ENCODE measurements at places on chromosomes 16 and 17. TPM values are rescaled to one million over a fixed set of nuclear protein-coding genes. Genes with fewer than 3 reads are reported as not detected.

CMTM3 gene
- total RNA-seq: 45.8 TPM

CLEC18A gene
- total RNA-seq: 2.5 TPM

DNA sequence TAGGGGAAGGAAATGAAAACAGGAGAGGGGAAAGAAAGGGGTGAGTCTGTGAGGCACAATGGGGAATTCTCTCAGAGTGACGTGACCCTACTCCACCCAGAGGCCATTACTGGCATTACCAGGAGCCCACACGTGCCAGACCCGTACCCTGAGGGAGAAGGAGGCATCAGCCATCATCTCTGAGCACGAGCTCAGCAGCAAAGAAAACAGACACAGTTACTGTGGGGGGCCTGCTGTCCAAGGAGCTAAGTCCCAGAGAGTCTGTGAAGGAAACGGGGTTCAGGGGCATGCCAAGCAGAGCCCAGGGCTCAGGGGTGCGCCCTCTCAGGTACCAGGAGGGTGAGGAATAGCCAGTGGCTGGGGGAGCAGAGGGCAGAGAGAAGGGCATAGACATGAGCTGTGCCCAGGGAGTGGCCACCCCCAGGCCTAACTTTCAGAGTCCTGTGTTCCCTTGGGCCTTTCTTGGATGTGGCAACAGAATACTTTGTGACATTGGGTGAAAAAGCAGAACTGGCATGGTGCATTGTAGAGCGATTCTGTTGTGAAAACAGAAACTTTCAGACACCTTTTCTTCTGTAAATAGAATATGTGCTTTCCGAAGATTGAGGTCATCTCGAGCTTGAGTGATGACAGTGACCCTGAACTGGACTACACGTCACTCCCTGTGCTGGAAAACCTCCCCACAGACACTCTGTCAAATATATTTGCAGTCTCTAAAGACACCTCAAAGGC is 11.3 kb downstream of the TAF1C start:
- peak; percentile 66 for DNase-seq

DNA sequence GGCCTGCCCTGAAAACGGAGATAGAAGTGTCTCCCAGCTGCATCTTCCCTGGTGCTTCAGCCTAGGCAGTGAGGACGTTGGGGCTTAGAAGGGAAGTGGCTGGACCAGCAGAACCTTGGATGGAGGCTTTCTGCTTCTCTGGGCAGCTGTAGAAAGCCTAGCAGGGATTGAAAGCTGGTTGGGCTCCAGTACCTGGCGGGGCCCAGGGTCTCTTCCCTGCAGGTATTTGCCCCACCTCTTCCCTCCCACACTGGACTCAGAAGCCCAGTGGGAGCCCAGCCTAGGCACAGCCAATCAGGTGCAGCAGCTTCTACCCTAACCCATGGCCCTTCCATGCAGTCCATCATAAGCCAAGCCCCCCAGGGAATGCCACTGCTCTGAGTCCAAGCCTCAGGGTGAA is 190.3 kb upstream of the IRX6 start:
- DNase-seq: no peak

DNA sequence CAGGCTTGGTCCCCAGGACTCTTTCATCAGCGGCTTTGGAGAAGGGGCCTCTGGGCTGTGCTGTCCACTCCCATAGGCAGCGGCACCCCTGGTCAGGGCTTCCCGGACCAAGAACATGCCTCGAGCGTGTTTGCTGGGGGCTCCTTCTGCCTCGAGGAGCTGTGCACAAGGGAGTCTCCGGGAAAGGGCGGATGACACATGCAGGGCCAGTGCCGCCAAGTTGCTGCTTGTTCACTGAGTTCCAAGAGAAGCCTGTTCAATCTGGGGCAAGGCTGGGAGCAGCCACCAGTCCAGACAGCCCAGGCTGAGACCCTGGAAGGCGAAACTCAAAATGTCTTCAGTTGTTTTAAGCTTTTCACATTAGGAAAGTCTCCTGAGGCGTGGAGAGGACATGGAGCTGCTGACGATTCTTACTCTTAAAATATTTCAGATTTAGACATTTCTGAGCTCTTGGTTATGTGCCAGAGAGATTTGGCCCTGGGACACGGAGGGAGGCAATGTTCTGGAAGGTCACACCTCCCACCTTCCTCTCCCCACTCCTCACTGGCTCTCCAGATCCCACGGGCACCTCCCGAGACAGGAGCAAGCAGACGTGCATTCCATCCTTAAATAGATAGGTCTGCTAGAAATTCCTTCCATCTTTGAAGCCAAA is 84.5 kb upstream of the ZNF469 start:
- DNase-seq: no peak

DNA sequence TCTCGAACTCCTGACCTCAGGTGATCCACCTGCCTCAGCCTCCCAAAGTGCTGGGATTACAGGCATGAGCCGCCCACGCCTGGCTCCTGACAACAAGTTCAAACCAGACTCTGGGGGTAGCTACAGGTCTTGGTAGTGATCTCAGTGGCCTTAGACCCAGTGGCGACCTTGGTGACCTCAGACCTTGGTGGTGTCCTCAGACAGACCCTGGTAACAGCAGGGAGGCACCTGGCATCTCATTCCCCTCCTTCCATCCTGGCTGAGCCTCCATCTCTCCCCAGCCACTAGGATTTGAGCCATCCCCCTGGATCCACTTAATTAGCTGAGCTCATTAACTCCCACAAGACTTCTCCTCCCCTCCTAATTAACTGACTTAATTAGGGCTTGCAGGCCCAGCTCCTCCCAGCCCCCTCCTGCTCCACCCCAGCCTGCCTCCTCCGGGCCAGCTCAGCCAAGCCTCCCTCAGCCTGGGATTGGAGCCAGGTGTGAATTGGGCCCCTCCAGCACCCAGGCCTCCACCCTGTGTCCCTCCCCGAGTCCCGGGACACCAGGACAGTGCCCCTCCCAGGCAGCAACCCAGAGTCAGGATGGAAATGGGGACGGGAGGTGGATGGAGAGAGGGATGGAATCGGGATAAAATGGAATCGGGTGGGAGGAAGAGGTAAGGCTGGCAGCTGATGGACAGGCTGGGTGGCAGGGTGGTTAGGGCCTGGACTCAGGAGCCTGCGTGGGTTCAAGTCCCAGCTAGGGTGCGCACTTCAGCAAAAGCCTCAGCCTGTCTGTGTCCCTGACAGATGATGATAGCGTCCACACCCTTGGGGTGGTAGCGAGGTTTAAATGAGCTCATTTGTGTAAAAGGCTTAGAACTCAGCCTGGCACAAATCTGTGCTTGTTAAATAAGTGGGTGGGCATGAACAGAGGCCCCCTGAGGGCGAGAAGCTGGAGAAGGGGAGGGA is 11.2 kb upstream of the SBK1 start:
- peak; percentile 64 for DNase-seq

DNA sequence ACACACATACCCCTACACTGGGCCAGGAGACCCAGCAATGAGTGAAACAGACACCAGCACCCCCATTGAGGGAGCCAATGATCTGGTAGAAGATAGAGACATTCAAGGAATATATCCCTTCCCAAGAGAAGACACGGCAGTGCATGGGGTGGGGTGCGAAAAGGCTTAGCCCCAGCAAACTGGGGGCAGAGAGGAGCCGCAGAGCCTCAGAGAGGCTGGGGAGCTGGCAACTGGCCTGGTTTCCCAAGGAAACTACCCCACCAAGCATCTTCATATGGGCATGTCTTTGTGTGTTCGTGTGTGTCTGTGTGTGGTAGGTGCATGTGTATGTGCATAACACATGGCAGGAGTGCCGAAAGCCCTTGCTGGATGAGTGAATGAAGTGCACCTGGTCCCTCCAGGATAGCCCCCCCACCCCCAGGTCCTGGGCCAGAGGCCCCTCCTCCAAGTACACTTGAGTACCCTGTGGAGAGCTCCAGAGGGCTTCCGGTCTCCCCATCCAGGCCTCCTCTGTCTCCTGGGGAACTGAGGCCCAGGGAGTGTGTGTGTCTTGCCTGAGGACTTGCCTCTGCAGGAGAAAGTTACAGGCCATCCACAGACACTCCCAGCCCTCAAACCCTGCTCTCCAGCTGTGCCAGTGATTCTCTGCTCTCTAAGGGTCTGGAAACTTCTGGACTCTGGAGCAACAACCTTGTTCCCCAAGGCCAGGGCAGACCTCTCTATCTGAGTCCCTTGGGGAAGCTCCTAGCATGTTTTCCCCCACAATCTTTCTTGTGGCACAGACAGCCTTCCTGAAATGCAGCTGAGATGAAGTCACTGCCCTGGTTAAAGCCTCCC is 15.9 kb downstream of the TBX2 start:
- no peak for DNase-seq
